ENCODE measurements at places on chromosomes 4 and X.
A peak's percentile ranks its signal among the peaks of the same experiment; 100 is the strongest.

DNA sequence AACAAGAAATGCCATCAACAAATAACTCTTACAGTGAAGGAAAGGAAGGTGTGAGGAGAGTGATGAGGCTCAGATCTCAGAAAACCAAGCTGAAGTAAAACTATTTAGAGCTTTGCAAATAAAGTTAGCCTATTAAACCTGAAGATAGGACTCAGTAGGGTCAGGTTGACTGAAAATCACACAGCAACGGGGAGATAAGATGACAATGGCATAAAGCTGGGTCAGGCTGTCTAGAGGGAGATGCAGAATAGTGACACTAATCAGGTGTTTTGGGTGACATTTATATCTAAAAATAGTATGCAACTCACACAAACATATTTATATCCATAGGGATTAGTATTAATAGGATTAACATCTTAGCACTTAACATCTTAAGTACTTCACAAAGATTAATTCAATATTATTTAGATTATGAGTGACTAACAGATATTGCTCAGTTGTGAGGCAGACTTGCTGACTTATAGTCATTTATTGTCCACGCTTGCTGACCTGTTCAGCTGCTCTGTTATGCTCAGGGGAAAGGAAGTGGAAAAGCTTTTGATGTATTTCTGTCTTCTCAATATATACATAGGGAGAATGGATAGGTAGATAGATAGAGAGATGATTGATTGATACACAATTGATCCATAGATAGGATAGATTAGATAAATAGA lies 130.7 kb upstream of the GUCY1A1 start:
- H3K27me3 ChIP-seq, result no peaks in the 10 kb centered on the region
- H3K36me3 ChIP-seq, result no peaks in the 10 kb centered on the region
- peak overlapping the region; percentile 71 for H3K27ac ChIP-seq
- no peak overlapping the region for H3K4me3 ChIP-seq

DNA sequence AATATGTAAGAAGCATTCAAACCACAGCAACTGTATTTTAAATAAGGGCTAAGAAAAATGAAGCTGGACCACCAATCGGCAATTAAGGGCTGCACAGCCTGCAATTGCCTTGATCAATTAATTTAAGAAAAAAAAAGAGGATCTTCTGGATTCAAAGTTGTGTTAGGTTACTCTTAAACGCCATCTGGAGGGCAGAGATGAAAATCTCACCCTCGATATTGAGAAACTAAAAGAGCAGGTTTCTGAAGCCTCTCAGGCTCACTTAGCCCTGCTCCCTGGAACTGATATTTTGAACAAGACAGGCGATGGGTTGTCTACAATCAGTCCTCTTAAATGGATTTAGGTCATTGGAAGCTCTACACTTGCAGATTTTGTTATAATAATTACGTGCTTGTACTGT lies 579.4 kb downstream of the GRXCR1 start:
- no peak overlapping the region for H3K27ac ChIP-seq
- no peaks in the 10 kb centered on the region for H3K4me1 ChIP-seq
- no peaks in the 10 kb centered on the region for H3K27me3 ChIP-seq
- H3K4me3 ChIP-seq, result no peak overlapping the region
- DNase-seq, result peak; percentile 51

GRCh38 chr4:112523764-112524505 lies 8.0 kb upstream of the NEUROG2 start:
- peak overlapping the region; percentile 67 for H3K4me3 ChIP-seq
- peak; percentile 94 for DNase-seq
- H3K36me3 ChIP-seq, result no peaks in the 10 kb centered on the region
- H3K27me3 ChIP-seq, result no peaks in the 10 kb centered on the region
- H3K27ac ChIP-seq, result peak overlapping the region; percentile 35
- peaks cover 26% of the 10 kb centered on the region for H3K4me1 ChIP-seq

DNA sequence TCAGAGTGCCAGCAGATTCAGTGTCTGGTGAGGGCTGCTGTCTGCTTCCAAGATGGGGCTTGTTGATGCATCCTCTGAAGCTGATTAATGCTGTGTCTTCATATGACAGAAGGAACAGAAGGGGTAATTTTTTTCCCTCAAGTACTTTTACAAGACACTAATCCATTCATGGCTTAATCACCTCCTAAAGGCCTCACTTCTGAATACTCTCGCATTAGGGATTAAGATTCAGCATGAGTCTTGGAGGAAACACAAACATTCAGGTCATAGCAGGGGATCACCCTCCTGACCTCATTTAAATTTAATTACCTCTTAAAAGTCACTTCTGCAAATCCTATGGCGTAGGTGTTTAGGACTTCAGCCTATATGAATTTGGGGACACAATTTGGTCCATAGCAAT lies 1145.5 kb upstream of the PCDH10 start:
- no peaks in the 10 kb centered on the region for H3K36me3 ChIP-seq
- no peak for DNase-seq
- H3K4me1 ChIP-seq, result no peaks in the 10 kb centered on the region
- H3K27me3 ChIP-seq, result no peaks in the 10 kb centered on the region

- DNase-seq, result no peak
- H3K4me1 ChIP-seq, result no peaks in the 10 kb centered on the region
- no peak overlapping the region for H3K27ac ChIP-seq
- no peak overlapping the region for H3K4me3 ChIP-seq
- no peaks in the 10 kb centered on the region for H3K27me3 ChIP-seq
- no peaks in the 10 kb centered on the region for H3K36me3 ChIP-seq
Measured at GRCh38 chrX:150842198-150842685, 56.2 kb downstream of the CD99L2 start.

DNA sequence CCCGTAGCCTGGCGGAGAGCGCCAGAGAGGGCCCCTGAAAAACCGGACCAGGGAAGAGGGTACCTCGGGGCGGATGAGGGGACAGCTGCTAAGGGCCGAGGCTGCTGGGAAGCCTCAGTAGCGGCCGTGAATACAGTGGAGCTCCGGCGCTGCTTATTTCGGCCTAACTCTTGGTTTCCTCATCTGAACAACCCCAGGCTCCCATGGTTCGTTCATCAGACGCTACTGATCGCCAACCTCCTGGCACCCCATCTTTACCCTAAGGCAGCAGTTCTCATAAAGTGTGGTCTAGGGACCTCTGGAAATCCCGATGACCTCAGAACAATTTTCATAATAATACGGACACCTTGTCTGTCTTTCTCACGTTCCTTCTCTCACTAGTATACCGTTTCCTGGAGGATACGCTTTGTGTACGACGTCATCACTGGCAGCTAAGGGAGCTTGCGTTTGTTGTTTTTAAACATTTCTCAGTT lies 645 bp upstream of the RAB28 start:
- H3K4me1 ChIP-seq, result peaks cover 38% of the 10 kb centered on the region
- H3K4me3 ChIP-seq, result peak overlapping the region; percentile 85
- peak; percentile 79 for DNase-seq
- H3K36me3 ChIP-seq, result no peaks in the 10 kb centered on the region

GRCh38 chr4:94338681-94339351 lies 3.8 kb downstream of the HPGDS start:
- no peak overlapping the region for H3K4me3 ChIP-seq
- H3K4me1 ChIP-seq, result no peaks in the 10 kb centered on the region
- H3K27me3 ChIP-seq, result no peaks in the 10 kb centered on the region
- H3K27ac ChIP-seq, result no peak overlapping the region
- no peaks in the 10 kb centered on the region for H3K36me3 ChIP-seq

DNA sequence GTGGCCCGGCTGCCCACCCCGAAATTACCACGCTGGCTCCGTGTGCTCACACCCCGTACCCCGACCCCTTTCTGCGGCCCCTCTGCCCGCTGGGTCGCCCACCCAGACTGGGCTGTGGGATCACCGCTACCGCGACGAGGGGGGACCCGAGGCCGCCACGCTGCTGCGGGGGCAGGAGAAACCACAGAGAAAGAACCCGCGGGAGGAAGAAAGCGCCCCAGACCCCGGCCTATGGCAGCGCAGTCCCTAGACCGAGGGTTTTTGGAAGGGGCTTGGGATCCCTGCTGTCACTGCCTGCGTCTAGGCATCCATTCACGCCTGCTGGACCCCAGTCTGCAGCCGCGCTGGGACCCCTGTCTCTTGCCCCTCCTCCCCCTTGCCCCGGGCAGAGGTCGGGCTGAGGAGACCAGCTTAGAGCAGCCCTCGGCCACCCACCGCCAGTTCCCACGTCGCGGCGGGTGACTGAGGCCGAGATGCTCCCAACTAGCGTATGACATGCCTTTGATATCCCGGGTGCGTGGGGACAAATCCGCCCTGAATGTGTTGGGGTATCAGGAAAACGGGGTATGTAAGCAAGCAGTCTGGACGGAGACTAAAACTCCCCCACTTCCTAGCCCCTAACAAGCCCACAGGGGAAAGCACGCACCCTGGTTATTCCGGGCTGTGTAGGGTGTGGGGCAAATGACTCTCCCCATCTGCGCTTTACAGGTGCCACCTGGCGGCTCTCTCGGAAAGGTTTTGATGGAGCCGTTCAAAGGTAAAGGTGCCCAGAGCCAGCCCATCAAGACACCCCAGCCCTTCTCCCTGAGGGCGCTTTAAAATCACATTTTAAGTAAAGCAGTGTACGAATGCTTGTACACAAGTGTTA lies 862 bp upstream of the INPP4B start:
- no peak for DNase-seq
- no peaks in the 10 kb centered on the region for H3K36me3 ChIP-seq
- H3K27ac ChIP-seq, result no peak overlapping the region
- no peak overlapping the region for H3K4me3 ChIP-seq
- no peaks in the 10 kb centered on the region for H3K4me1 ChIP-seq

- H3K27me3 ChIP-seq, result no peaks in the 10 kb centered on the region
- H3K27ac ChIP-seq, result no peak overlapping the region
- no peaks in the 10 kb centered on the region for H3K4me1 ChIP-seq
Measured at GRCh38 chrX:48703642-48704481, 7.3 kb downstream of the SUV39H1 start.

GRCh38 chr4:36255577-36255976 lies 11.3 kb upstream of the ARAP2 start:
- no peaks in the 10 kb centered on the region for H3K27me3 ChIP-seq
- no peaks in the 10 kb centered on the region for H3K36me3 ChIP-seq
- no peaks in the 10 kb centered on the region for H3K4me1 ChIP-seq
- no peak for DNase-seq

DNA sequence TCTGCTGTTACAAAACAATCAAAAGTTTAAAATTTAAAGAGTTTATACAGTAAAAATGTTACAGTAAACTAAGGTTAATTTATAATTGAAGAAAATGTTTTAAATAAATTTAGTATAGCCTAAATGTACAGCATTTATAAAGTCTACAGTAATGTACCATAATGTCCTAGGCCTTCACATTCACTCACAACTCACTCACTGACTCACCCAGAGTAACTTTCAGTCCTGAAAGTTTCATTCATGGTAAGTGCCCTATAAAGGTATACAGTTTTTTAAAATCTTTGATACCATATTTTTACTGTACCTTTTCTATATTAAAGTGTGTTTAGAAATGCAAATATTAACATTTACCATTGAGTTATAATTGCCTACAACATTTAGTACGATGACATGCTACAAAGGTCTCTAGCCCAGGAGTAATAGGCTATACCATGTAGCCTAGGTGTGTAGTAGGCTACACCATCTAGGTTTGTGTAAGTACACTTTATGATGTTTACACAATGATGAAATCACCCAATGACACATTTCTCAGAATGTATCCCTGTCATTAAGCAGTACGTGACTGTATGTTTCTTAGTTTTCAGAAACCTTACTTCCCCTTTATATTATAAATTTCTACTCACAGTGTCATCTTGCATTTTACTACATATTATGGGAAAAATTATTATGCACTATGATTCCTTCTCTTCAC lies 320.8 kb downstream of the ADAM29 start:
- H3K36me3 ChIP-seq, result no peaks in the 10 kb centered on the region
- DNase-seq, result no peak
- H3K27ac ChIP-seq, result no peak overlapping the region
- H3K27me3 ChIP-seq, result no peaks in the 10 kb centered on the region

- H3K27ac ChIP-seq, result no peak overlapping the region
- H3K4me1 ChIP-seq, result no peaks in the 10 kb centered on the region
- H3K36me3 ChIP-seq, result no peaks in the 10 kb centered on the region
- no peaks in the 10 kb centered on the region for H3K27me3 ChIP-seq
- no peak for DNase-seq
Measured at GRCh38 chr4:83782591-83782990, 246.7 kb downstream of the GPAT3 start.

DNA sequence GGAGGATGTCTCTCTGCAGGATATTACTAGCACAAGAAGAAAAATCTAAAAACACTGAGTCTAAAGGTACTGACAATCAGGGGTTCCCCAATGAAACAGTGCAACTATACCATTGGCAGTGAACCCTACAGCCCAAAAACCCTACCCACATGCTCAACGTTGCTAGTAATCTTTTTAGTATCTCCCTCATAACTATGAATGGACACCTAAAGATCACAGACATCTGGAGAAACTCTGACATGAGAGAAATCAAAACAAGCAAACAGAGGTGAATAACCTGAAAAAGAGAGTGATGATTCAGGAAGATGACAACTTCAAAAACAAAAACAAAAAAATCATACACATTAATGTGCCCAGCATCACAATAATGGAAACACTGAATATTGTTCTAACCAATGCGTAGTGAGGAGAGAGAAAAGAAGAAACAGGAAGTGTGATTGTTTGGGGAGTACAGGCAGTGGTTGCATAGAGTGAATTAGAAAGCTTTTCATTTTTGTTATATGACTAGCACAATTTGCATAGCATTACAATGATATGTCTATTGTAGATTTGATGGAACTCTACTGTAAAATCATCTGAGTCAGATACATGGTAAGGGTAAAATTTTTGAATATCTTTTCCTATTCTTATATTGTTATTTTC lies 78.9 kb upstream of the FMR1 start:
- no peak for DNase-seq
- H3K27ac ChIP-seq, result no peak overlapping the region
- no peaks in the 10 kb centered on the region for H3K27me3 ChIP-seq
- H3K36me3 ChIP-seq, result no peaks in the 10 kb centered on the region
- H3K4me3 ChIP-seq, result no peak overlapping the region
- no peaks in the 10 kb centered on the region for H3K4me1 ChIP-seq

DNA sequence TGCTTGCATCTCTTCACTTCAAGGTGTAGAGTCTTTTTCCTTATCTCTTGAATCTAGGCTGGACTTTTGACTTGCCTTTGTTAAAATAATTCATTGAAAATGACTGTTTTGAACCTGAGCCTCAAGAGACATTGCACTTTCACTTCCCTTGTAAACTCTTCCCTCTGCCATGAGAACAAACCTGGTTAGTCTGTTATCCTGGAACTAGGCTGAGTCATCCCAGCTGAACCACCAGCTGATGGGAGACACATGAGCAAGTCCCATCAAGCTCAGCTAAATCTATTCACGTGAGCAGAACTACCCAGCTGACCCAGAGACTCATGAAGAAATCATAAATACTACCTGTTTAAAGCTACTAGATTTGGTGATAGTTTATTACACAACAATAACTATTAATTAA lies 202.3 kb upstream of the CENPE start:
- no peak overlapping the region for H3K27ac ChIP-seq
- H3K4me3 ChIP-seq, result no peak overlapping the region
- no peaks in the 10 kb centered on the region for H3K27me3 ChIP-seq
- H3K36me3 ChIP-seq, result no peaks in the 10 kb centered on the region
- no peaks in the 10 kb centered on the region for H3K4me1 ChIP-seq

- H3K4me1 ChIP-seq, result no peaks in the 10 kb centered on the region
- no peaks in the 10 kb centered on the region for H3K36me3 ChIP-seq
- H3K27ac ChIP-seq, result no peak overlapping the region
- no peaks in the 10 kb centered on the region for H3K27me3 ChIP-seq
Measured at GRCh38 chr4:53592686-53593501, 1.6 kb upstream of the LNX1 start.
